ENCODE measurements at places on chromosomes 12 and 14.

- DNase-seq = no peak
Measured at GRCh38 chr12:103547376-103547775, 39.7 kb upstream of the STAB2 start.

DNA sequence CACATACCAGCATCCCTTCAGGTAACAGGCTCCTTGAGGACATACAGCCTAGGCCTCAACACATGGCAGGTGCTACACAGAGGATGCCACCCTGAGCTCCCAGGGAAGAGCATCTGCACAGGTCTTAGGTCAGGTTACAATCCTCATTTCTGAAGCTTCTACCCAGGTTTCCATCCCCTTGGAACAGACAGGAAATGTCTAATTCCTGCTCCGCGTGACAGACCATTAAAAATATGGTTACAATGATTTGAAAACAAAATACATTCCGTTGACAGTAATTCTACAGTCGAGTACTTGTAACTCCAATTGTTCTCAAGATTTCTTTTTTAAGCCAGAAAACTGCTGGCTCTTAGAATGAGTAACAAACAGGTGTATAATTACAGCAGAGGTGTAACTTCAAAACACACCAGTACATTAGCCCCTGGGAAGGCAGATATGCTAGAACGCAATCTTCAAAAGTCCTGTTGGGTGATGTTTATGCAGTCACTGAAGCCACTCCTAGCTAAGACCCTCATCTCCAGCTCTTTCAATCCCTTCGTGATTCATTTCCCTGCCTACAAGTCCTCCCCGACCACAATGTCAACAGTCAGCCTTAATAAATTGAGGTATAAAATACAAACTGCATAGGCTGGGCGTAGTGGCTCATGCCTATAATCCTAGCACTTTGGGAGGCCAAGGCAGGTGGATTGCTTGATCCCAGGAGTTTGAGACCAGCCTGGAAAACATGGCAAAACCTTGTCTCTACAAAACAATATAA lies 11.6 kb downstream of the SETD3 start:
- no peak for DNase-seq

DNA sequence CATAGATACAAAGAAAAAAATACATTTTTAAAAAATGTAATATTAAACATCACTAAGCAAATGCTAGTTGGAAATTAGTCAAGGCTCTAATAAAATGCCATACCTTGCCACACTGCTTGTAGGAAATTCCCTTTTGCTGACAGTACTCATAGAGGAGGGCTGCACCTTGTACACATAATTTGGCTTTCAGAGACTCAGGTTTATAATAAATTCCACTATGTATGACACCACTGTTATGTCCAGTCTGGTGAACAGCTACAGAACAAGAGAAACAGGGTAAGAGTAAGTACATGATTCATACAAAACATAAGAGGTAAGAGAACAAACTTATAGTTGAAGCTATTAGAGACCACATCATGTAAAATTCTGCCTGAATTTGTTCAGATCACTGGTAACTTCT lies 10.1 kb downstream of the L2HGDH start:
- DNase-seq = no peak

- no peak for DNase-seq
Measured at GRCh38 chr12:9730591-9730990, 2.3 kb downstream of the CLECL1 start.

- DNase-seq = peak; percentile 59
Measured at GRCh38 chr14:105026802-105027563, 6.1 kb upstream of the CDCA4 start.
